ENCODE measurements at places on chromosomes 6 and 20. TPM values are rescaled to one million over a fixed set of nuclear protein-coding genes. Genes with fewer than 3 reads are reported as not detected.

EDN3 gene
- total RNA-seq, result not detected

COL9A3 gene
- 0.57 TPM for total RNA-seq

LY6G6C gene
- total RNA-seq, result not detected

ISM1 gene
- under 0.01 TPM for total RNA-seq

HLA-DQA1 gene
- total RNA-seq, result not detected

VSX1 gene
- total RNA-seq, result not detected

COL21A1 gene
- total RNA-seq, result 6.7 TPM

RSPH4A gene
- total RNA-seq, result 0.09 TPM

KCNB1 gene
- under 0.01 TPM for total RNA-seq

DYNLT2 gene
- 0.65 TPM for total RNA-seq

HSPA1L gene
- 1.7 TPM for total RNA-seq

C6orf52 gene
- total RNA-seq, result not detected

FOXQ1 gene
- total RNA-seq, result 0.14 TPM

BTN1A1 gene
- total RNA-seq, result not detected

IP6K3 gene
- 0.18 TPM for total RNA-seq

CDKN1A gene
- 542 TPM for total RNA-seq

FAM217A gene
- total RNA-seq, result not detected

WFDC5 gene
- not detected for total RNA-seq

Measured in smooth muscle cell of bladder (primary cell).